ENCODE measurements at places on chromosomes 6 and 20.

GRCh38 chr6:84512391-84512790 lies 252.0 kb downstream of the TBX18 start:
- DNase-seq = no peak

DNA sequence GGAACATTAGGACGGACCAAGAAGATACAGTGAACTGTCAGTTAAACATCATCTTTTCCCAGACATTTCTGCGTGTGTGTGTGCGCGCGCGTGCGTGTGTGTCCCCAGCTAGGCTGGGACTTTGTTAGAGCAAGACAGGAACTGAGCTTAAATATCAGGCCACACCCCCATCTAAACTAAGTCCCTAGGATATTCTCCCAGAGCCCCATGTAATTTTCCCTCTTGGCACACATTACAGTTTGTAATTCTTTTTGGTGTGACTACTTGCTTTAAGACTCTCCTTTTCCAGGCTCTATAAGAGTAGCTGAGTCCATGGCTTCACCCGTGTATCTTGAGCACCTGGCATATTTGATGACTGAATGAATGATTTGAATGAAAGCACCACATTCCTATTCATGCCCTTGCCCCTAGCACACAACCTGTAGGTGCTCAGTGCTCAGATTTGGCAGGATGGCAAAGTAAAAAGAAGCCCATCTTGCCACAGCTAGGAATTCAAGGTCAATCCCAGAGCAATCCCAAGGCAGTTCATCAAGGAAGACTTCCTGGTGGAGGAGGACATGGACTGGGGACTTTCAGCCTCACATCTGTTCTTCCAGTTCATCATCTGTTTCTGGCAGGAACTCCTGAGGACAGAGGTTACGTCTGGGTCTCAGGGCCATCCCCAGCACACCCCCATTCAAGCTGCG lies 69.2 kb downstream of the MRPL14 start:
- no peak for DNase-seq

DNA sequence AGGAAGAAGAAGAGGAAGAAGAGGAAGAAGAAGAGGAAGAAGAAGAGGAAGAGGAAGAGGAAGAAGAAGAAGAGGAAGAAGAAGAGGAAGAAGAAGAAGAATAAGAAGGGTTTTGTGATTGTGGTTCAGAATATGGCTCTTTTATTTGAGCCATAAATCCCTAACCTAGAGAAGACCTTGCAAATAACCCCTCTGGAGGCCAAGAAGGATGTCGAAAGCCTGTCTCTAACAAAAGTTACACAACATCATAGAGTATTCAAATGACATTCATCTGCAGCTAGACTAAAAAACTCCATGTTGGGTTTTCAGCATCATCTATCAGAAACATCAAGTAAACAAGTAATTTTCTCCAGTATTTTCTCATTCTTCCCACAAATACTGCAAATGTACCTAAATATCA lies 100.9 kb downstream of the RNASET2 start:
- DNase-seq = no peak

DNA sequence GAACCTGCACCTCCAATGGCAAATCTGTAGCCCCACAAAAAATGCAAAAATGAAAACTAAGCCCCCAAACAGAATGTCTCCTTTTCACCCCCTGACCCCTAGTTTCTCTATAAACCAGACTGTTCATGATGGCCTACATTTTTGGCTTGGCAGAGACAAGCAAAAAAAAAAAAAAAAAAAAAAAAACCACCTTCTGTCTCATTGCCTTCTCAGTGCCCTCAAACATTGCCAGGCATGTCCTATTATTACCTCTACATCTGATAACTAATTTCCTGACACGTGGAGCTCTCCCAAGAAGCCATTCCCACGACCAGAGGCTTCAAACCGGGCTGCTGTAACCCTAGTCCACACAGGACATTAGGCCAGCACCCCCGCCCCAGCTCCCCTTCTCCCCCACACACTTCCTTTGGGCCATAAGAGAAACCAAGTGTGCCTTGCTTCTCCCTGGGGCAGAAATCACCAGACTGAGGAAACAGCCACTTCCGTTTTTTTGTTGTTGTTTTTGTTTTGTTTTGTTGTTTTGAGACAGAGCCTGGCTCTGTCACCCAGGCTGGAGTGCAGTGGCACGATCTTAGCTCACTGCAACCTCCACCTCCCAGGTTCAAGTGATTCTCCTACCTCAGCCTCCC lies 65.4 kb downstream of the GPR6 start:
- DNase-seq = no peak

DNA sequence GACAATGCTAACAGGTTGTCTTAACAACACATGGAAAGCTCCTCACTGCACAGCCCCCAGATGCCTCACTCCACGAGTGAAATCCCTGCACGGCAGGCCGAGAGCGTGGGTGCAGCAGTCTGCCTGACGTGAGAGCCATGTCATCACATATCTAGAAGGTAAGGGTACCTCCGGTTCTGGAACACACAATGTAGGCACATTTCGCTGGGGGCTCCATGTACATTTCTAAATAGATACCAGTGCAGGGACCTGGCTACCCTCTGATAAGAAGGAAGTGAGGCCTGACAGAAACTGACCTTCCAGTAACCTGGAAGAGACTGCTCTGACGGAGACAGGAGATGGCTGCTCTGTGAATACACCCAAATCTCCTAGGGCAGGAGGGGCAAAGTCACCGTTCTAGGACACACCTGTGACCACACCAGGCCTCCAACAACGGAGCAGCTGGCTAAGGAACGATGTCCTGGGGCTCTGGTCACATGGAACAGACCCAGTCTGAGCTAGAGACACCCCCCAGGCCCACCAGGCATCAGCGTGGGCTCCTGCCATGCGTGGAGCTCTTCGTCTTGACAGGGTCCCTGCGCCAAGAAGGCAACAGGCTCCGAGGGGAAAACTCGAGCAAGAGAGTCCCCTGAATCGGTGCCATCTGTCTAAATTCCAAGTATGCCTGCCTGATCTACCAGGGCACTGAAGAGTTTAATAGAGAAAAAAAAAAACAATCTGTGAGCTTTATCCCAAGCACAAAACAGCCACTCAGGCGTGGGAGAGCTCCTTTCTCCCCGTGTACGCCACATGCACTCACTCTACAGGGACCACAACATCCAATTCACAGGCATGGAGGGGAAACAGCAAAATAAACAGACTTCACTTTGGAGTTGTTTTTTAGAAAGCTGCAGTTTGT lies 27.5 kb downstream of the RNASET2 start:
- no peak for DNase-seq

- no peak for DNase-seq
Observed at GRCh38 chr20:47062226-47062890, 167.7 kb downstream of the EYA2 start.

- DNase-seq = no peak
Observed at GRCh38 chr6:149716181-149716963, 1.5 kb downstream of the LATS1 start.

- DNase-seq = no peak
Observed at GRCh38 chr20:33475381-33476152, 14.3 kb upstream of the CBFA2T2 start.

DNA sequence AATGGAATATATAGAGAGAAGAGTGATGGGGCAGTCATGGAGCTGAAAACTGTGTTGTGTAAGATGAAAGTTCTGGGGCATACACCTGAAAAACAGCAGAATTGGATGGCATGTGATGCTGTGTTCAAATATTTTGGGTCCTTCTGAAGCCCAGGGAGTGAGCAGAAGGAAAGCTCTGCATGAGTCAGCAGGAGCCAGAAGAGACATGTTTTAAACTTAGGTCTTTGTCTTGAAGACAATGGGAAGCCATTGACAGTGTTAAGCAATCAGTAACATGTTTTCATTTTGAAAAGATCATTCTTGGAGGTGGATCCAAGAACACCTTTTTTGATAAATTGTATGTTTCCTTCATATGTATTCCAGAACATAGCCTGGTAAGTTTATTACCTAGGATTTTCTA lies 38.9 kb upstream of the MAFB start:
- DNase-seq = no peak

DNA sequence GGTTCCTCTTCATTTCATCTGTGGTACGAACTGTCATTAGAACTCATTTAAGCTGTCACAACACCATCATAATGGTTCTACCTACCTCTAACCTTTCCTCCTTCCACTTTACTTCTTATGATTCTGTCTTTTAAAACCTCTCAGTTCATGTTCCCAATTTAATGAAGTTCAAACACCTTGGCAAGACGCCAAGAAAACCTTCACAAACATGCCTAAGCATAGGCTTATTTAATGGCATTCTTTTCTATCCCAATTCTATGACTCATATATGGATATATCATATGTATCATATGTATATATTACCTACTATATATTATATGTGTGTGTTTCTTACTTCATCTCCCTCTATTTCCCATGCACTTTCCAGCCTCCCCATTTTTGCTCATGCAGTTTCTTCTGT lies 283.4 kb upstream of the TBX18 start:
- DNase-seq = no peak

DNA sequence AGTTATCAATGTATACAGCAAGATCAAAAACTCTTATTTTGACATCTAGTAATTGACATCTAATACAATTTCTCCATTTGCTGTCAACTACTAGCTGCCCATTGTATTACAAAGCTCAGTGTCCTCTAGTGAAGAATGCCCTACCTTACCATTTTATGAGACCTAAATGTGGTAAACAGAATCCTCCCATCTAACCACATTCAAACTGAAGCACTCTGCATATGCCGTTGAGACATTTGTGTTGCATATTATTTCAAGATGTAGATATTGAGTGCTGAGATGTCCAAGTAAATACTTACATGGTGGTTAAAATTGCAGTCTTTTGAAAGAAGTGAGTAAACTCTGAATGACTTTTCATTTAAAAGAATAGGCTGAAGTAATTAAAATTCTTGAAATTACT lies 597 bp upstream of the GLYATL3 start:
- no peak for DNase-seq

- DNase-seq = no peak
Observed at GRCh38 chr20:40192081-40192480, 497.0 kb downstream of the MAFB start.

GRCh38 chr6:3199382-3199781 lies 28.1 kb downstream of the TUBB2B start:
- DNase-seq = no peak

DNA sequence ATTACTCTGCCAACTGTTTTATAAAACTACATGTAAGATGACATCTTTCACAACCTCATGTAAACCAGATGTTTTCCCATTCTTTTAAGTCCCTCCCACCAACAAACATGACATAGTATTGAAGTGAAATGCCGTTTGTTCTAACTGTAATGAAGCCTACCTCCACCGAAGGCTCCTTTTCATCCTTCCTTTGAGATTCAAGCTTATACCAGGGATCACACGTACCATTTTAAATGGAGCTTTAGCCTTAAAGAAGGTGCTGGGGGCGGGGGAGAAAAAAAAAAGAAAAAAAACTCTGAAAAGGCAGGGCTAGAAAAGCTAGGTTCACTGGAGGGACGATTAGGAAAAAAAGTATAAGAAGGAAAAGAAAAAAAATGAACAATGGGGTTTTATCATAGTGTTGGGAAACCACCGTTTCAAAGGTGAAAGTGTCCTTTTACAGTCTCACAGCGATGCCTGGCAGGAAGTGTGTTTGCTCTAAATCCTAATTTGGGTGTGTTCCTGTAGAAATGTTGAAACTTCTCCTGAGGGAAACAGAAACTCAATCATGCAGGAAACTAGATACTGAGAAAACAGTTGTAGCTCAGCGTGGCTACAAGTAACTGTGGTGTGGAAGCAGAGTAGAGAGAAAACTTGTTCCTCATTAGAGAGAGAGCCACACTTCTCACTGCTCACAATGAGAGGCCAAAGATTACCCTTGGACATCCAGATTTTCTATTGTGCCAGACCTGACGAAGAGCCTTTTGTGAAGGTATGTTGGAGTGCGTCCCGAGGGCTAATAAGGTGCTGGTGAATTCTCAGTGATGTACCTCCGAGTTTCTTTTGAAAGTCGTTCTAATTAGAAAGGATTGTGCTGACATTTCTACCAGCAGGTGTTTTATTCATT lies 37.6 kb upstream of the HINT3 start:
- DNase-seq = peak; percentile 54

DNA sequence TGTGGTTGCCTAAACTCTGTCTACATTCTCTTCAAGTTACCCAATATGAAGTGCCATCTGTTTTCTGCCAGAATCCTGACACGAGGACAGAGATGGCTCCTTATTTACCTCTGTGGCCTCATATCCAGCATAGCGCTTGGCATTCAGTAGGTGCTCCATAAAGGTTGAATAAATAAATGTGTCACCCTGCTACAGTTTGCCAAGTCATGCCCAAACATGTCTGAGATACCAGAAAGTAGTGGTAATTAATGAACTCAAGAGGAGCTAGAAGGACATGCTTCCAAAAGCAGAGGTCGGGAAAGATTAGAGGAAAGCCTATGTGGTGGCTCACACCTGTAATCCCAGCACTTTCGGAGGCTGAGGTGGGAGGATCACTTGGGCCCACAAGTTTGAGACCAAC lies 30.9 kb upstream of the E2F3 start:
- no peak for DNase-seq

- DNase-seq = no peak
Observed at GRCh38 chr6:29746846-29747687, 23.8 kb downstream of the HLA-F start.

DNA sequence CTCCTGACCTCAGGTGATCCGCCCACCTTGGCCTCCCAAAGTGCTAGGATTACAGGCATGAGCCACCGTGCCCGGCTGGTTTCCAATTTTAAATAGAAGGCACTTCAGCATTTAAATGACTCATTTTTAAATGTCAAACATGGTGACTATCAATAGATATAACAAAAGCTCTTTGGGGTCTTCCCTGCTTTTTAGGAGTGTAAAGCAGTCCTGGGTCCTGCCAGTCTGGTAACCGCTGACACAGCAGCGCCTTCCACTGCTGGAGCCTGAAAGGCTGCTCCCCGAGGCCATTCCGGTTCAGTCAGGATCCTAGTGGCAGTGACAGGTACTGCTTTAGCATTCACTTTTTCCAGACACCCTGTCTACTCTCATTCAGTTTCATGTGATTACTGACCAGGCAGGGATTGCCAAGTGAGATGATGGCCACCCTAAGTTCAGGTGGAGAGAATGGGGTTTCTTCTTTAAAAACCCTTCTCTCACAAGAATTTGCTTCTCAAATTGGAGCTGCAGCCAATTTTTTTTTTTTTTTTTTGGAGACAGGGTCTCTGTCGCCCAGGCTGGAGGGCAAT lies 5.1 kb downstream of the DIDO1 start:
- DNase-seq = peak; percentile 75

GRCh38 chr6:1851681-1852456 lies 242.2 kb downstream of the FOXC1 start:
- DNase-seq = no peak

GRCh38 chr6:97423190-97423589 lies 140.2 kb upstream of the MMS22L start:
- DNase-seq = no peak

DNA sequence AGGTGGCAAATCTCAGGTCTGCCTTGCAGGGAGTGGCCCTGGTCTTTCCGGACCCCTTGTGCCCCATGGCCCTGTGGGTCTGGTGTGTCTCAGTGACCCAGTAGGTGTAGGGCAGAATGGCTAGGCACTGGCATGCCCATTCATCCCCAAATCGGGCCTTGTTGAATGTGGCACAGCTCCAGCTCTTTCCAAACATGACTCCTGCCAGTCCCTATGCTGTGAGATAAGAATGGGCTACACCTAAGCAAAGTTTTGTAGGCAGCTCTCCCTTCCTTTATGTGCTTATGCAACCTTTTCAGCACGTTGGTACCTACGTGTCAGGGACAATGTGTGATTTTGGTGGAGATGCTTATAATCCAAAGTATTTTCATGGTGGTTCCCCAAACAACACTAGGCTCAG lies 33.9 kb downstream of the FOXO3 start:
- DNase-seq = no peak

Measured in HEK293T (cell line).